SHP77 treated with DMSO at 0.1 percent for 48 hours (cell line): ENCODE measurements at places on chromosomes 13 and 19.

GRCh38 chr19:6865849-6866248 is 21.5 kb upstream of the ADGRE1 start:
- no peak for DNase-seq

GRCh38 chr19:29706635-29707034 is 8.4 kb downstream of the C19orf12 start:
- no peak for DNase-seq

- DNase-seq = no peak
These were observed 229.1 kb downstream of the KCNRG start for GRCh38 chr13:50244355-50244712.

DNA sequence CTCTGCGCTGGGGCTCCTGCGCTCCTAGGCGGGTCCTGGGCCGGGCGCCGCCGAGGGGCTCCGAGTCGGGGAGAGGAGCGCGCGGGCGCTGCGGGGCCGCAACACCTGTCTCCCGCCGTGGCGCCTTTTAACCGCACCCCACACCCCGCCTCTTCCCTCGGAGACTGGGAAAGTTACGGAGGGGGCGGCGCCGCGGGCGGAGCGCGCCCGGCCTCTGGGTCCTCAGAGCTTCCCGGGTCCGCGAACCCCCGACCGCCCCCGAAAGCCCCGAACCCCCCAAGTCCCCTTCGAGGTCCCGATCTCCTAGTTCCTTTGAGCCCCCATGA is at the start of gene GJB2:
Gene GJB2, minus strand, starts transcription at position 103 of the 326 bp plus-strand sequence. CDS start 3,357 bp downstream, outside the sequence.
- no peak for DNase-seq

GRCh38 chr19:30710721-30711120 is 338.5 kb downstream of the ZNF536 start:
- no peak for DNase-seq

DNA sequence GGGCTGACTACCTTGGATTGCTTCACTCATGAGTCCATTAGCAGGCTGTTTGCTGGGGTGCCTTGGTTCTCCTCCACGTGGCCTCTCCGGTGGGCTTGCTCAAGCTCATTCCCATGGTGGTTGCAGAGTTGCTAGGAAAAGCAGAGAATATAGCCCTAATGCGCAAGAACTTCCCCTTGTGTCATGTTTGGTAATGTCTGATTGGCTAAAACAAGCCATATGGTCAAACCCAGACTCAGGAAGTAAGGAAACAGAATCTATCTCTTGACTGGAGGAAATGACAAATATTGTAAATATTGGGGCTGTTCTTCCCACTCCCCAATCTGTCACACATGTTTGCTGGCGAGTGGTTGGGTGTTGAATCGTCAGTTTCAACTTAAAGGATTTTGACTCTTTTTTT is 12.1 kb downstream of the NFILZ start:
- no peak for DNase-seq

- DNase-seq = no peak
These were observed 757 bp upstream of the CLEC11A start for GRCh38 chr19:50722201-50723013.

DNA sequence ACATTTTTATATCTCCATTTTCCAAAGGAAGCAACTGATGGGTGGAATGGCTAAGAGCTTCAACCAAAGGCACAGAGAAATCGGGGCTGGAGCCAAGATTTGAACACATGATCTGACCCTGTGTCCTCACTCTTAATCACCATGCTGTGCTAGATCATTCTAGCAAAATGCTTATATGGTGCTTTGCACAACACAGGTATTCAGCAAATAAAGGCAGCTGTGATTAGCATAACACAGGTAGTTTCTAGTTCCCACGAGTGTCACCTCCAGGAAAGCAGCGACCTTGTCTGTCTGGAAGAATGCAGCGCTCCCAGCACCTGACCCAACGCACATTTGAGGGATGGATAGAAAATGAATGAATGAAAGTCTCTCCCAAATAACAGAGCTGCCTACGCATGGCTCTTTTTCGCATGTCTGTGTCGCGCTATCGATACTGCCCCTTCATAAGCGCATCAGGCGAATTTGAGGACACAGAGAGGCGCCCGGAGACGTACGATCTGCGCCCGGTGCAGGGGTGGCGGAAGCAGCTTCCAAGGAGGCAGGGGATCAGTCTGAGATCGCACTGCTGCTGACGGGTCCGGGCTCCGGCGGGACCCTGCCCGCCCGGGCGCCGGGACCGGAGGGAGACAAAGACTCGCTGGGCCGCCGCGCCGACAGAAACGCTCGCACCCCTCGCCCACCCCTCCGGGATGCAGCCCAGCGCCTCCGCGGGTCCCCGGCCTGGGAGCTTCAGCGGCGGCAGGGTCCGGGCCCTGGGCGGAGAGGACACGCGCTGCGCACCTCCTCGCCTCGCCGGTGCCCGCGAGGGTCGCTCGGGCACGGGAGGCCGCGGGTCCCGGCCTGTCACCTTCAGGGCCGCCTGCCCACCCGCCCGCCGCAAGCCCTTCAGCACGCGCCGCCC is 609 bp downstream of the EPS15L1 start:
- no peak for DNase-seq

DNA sequence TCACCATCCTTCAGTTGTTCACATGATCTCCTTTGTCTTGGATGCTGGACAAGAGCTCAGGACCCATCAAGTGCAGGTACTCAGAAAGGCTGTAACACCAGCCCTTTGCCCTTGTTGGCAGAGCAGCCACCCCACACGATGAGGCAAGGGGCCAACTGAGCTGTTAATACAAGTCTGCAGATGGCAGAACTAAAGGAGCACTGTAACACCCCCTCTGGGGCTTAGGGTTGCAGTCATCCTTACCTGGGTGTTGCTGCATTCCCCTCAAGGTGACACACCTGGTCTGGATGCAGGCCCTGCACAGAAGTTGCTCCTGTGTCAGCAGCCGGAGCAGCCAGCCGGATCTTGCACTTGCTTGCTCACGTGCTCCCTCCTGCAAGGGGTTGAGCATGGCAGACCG is 52.0 kb downstream of the STARD13 start:
- DNase-seq = no peak
